Skin of body (tissue), 3 donors: ENCODE measurements at places on chromosomes 5 and 9. TPM values are rescaled to one million over a fixed set of nuclear protein-coding genes. Genes with fewer than 3 reads are reported as not detected.

ADAMTS16 gene
- 3.1 TPM for total RNA-seq

FKTN gene
- total RNA-seq: 18.6 TPM

DNA sequence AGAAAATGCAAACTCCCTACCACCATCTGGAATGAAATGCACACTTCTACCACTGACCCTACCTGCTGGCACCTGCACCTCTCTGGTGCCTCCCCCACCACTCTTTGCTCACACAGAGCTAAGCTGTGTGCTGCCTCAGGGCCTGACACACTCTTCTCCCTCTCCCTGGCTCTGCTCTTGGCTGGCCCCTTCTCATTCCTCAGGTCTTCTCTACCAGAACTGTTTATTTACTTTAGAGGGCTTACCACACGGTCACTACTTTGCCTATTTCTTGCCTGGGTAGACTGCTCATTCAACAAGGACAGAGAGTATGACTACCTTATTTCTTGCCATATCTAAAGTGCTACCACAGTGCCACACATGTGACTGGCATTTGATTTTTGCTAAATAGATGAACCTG lies 3.3 kb downstream of the REEP5 start:
- DNase-seq: no peak

GRCh38 chr5:144125163-144125726 lies 45.2 kb downstream of the YIPF5 start:
- DNase-seq: peak; percentile 55

- peak; percentile 82 for DNase-seq
These were observed 14.7 kb upstream of the MED27 start for GRCh38 chr9:132094314-132094791.

GRCh38 chr9:89021154-89021803 lies 30.0 kb downstream of the S1PR3 start:
- no peak for DNase-seq
